Fibroblast of skin of right biceps (primary cell): ENCODE measurements at places on chromosomes 1 and 21.

GRCh38 chr1:119646521-119647227 lies 1.4 kb downstream of the ZNF697 start:
- DNase-seq: peak; percentile 92

DNA sequence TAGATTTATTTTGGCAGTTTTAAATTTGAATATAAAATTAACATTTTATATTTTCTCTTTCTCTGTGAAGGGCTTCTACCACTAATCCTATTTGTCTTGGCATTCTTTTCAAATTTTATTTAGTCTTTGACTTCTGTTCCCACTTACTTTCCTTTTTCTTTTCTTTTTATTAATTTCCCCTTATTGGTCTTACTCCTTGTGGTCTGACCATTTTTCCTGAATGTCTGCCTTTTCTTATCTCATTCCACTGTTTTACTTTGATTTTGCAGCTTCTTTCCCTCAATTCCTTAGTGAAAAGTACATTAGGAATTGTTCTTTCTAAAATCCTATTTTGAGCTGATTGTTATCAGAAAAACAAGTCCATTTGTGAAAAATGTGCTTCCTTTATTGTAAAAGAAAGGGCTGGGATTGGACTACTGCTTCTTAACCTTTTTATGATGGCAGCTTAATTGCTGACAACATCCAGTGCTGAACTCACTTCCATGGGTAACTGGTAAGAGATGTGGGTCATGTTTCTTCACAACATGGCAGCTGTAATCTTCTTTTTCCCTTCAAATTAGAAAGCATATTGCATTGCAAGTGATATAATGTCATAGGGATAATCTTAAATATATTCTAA lies 284.6 kb downstream of the DNM3 start:
- DNase-seq: no peak

DNA sequence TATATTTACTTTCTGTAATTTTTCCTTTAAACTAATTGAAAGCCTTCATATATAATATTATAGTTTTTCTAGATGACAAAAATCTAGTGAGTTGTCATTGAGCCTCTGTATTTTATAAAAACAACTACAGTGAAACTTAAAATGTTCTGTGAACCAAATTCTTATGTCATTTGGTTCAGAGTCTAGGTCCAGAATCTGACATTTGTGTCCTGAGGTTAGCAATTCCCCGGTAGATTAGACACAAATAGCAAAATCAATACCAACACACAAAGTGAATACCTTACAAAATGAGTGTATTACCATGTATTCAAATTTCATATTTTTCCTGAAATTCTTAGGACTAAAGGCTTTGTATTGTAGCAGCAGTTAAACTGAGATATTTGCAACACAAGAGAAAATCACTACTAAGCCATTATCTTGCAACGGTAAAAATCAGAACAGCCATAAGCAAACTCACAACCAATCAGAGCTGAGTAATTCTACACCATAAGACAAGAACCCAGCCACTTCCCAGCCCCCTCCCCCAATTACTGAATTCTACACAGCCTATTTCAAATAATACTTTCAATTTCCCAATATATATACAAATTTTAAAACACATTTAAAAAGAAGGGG lies 573.5 kb downstream of the SMYD3 start:
- no peak for DNase-seq

DNA sequence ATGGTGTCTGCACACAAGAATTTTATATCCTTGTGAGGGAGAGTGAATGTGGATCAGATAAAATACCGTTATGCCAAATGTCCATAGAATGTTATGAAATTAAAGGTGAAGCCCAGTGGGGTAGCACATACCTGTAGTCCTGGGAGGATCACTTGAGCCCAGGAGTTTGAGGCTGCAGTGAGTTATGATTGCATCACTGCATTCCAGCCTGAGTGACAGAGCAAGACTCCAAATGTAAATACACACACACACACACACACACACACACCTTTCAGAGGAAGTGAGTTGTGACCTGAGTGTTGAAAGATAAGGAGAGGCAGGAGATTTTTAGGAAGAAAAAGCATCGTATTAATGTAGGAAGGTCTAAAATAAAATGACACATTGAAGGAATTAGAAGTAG lies 28.1 kb upstream of the ZYG11A start:
- peak; percentile 26 for DNase-seq
